Stimulated activated CD8-positive, alpha-beta memory T cell treated with anti-CD3 and anti-CD28 coated beads, Interleukin-7, amount 100 ng/mL, for 1 hour (primary cell): ENCODE measurements at places on chromosomes 7 and 10.

DNA sequence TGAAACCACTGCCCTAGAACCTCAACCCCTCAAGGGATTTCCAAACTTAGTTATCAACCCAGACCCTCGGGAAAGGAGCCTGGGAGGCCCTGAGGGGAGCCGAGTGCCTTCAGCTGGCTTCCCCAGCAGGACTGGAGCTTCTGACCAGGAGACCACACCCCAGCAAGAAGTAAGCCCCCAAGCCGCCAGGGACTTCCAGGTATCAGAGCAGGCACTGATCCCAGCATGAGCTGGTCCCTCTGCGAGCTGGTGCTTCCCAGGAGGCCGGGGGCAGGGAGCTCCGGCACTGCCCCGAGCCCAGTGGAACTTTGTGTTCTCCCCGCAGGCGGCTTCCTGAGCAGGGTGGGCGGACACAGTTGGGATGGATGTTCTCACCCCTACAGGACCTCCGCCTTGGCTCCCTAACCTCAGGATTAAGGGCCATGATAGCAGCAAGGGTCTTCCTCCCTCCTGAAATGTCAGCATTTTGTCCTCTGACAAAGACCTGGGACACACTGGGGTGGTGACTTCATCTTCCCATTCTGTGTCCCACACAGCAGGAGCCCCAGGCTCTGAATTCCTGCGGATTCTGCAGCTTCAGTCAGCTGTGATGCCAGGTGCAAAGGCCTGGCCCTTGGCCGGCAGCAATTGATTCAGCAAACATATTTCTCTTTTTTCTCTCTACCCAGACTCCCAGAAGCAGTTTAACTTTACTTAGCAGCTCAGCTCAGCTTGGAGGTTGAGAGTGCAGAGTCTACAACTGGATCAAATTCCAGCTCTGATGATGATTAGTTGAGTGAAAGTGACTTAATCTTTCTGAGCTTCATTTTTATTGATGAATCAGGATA, 11.6 kb downstream of the ATP6V0E2 start:
- DNase-seq: no peak

DNA sequence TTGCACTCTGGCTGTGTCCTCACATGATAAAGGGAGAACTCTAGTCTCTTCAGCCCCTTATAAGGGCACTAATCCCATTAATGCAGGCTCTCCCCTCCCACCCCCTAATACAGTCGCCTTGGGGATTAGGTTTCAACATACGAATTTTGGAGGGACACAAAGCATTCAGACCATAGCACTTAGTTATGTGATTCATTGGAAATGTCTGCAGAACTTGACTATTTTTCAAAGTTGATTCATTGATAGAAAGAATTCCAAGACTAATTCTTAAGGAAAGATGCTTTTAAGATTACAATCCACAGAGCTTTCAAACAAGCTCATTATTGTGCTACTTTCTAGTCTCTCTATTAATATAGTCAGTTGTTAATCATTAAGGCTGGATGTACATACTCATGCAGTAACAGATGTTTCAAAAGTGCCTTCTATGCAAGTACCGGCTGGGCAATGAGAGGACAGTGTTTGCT, 85.3 kb upstream of the RPA3 start:
- DNase-seq: no peak

- DNase-seq: no peak
Observed at GRCh38 chr7:37216923-37217322, 231.7 kb downstream of the ELMO1 start.

DNA sequence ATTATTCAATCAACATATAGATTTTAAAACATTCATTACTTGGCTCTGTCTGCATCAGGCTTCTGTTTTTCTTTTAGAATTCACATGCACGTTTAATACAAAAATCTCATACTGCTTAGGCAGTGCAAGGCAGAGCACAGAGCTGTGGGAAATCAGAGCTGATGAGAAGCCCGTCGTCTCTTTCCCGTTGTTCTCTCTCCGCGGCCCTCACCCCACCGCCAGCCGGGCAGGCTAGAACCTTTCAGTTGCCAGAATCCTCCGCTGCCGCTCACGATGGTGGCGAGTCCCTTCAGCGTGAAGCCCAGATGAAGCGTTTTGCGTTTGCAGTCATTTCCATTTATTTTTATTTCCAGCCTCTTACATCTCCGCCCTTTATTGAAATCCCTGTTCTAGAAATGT, 648.2 kb downstream of the SDK1 start:
- no peak for DNase-seq

- DNase-seq: no peak
Observed at GRCh38 chr10:72310241-72310633, 36.5 kb downstream of the DDIT4 start.

DNA sequence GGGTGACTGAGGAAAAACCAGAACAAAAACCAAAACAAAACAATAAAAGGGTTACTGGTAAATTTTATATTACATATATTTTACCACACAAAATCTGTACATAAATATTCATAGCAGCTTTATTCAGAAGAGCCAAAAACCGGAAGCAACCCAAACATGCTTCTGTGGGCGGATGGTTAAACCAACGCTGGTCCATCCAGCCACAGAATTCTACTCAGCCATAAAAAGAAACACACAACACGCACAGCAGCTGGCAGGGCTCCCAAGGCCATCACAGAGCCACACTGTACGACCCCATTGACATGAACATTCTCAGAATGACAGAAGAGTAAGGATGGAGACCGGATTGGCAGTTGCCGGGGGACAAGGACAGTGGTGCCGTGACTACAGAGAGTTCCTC, 83.6 kb downstream of the PROSER2 start:
- no peak for DNase-seq

GRCh38 chr7:78172267-78172757, 373.7 kb downstream of the PHTF2 start:
- no peak for DNase-seq

DNA sequence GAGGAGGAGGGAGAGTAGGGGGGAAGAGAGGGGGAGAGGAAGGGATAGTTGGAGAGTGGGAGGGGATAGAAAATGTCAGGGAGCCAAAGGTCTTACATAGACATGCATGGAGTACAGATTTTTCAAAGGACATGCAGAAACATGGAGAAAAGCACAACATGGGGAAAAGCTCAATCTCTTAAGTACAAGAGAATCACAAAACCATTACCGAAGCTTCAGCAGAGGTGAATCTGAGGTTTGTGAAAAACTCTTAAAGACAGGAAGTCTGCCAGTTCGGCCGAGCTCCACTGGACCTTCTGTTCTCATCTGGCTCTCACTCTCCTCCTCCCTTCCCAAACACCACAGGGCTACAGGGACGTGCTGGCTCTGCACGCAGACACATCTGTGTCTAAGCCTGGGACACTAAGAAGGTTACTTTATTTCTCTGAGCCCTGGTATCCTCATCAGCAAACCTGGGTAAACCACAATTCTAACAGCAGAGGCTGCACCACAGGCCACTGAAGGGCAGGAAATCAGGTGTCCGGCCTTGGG, 133.9 kb downstream of the COBL start:
- no peak for DNase-seq

- DNase-seq: no peak
Observed at GRCh38 chr7:129773871-129774270, 162.4 kb downstream of the NRF1 start.

DNA sequence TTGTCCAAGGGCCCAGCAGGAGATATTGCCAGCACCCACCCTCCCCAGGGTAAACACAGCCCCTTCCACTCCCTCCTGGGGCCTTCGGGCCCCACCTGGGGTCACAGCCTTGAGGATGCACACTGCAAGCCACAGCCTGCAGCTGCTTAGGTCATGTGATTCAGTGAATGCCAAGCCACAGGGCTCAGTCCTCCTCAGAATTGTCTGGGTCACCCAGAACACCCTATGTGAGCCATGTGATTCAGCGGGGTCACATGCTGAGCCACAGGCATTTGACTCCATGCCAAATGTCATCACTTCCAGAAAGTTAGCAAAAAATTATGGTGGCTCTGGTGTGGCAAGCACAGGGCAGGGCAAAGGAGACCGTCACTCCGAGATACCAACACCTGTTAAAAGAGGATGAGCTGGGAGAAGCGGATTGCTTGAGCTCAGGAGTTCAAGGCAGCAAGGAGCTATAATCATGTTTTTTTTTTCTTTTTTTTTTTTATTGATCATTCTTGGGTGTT, 17.2 kb upstream of the PSAP start:
- no peak for DNase-seq

GRCh38 chr7:81285142-81285871, 366.5 kb upstream of the SEMA3C start:
- no peak for DNase-seq

GRCh38 chr7:43108255-43109011, 4.0 kb upstream of the HECW1 start:
- DNase-seq: no peak

DNA sequence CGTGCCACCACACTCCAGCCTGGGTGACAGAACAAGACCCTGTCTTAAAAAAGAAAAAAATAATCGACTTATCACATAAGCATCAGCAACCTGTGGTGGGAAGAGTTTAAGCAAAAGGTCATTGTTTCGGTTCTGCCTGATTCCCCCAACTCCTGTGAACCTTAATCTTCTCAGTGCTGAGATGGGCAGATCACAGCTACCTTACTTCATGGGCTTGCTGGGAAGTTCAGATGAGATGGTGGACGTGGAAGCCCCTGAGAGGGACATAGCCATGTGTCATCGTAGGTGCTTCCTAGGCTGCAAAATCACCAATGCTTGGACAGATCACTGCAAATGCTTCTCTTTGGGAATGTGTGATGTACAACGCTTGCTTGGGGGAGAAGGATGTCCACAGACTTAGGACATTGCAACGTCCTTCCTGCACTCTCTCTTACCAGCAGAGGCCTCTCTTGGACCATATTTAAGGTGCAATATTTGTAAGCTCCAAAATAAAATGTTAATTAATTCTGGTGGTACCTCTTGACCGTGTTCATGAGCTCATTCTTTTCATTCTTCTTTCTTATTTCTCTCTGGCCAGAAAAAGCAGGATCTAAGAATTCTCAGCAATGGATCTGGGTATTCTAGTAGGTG, 8.6 kb downstream of the GJD4 start:
- no peak for DNase-seq

GRCh38 chr7:128933180-128933891, 4.4 kb upstream of the IRF5 start:
- no peak for DNase-seq

GRCh38 chr7:135784013-135784412, 35.4 kb upstream of the FAM180A start:
- no peak for DNase-seq

DNA sequence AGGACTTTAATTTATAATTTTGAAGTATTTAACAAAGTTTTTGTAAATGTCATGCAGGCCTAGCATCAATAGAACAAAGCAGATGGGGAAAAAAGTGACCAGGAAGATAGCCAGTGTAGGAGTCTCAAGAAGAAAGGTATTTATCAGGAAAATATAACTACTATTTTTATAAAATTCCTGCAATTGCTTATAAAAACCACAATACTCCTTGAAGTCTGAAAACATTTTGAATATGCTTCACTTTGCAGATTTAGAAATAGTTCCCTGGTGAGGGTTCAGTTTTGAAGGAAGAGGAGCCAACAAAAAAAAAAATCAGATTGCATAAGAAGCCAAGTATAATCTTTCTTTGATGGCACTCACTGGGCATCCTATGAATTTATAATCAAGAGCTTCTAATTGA, 34.1 kb downstream of the MTERF1 start:
- no peak for DNase-seq

DNA sequence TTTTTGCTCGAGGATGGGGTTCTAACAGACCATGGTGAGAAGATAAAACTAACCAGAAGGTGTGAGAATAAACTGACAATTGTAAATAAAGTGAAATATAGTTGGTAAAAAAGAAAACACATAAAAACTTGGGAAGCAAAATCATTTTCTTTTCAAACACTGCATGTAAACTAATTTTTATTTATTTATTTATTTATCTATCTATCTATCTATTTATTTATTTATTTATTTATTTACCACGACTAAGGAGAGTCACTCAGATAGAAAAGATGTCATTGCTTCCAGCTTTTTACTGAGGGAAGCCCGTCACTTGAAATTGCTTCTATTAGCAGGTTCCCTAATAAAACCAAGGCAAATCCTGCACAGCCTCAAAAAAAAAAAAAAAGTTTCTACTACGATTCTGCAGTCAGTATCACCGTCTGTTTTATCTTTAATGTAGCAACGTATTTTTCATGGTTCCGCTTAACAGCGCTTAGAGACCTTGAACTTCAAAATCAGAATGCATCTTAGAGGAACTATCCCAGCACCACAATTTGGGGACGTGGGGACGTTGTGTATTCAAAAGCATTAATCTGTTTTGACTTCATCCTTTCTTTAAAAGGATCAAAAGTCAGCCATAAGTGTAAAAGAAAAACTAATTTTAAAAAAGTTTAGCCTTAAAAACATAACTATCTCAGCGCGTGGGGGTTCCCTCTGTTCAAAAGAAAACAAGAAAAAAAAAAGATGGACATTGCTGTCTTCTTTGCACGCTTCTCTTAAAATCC, 33.3 kb upstream of the EBLN1 start:
- DNase-seq: no peak

DNA sequence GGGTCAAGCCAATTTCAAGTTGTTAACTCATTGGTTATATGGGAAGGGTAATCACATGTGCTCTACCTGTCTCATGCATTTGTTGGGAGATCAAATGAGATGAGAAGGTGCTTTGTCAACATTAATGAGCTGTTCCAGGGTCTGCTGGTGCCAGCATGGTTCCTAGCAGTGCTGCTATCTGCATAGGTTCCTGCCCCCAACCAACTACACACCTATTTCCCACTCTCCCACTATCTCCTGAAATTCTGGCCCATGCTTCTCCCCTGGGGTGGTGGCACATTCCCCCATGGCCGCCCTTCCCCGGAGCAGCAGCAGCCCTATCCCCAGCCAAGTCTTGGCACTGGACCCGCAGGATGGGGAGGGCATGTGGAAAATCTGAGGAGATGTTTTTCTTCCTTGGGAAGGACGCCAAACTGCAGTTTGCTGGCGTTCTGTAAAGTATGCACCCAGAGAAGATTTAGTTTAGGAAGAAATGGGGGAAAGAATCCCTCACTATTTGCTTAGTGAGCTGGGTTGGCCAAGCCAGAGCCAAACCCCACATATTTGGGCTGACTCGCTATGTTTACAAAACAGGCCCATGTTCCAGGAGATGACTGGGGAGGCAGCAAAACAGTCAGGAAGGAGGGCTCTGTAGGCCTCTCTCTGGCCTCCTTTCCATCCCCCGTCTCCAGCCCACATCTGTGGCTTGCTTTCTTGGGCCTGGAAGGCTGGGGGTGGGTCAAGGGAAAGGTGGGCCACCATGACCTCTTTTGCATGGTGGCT, 42.5 kb downstream of the PPP1R3C start:
- no peak for DNase-seq

- DNase-seq: no peak
Observed at GRCh38 chr7:157033483-157034473, 23.3 kb upstream of the MNX1 start.

DNA sequence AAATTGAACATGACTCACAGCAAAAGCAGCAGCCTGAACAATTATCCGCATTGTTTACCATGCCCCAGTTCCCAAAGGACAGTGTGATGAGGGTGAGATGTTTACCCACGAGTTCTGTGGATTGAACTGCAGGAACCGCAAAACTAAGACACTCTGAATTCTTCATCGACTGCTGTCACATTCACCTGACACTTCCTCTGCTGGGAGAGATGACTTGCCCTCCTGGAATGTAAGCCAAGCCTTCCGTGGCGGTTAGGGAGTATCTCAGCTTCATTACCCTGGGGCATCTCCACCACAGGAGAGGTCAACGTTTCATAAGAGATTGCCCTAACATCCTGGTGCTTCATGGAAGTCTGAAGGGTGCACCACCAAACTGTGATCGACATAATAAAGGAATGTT, 374.6 kb upstream of the ADARB2 start:
- no peak for DNase-seq
